ENCODE measurements at places on chromosomes 6 and 20.
A peak's percentile ranks its signal among the peaks of the same experiment; 100 is the strongest.

DNA sequence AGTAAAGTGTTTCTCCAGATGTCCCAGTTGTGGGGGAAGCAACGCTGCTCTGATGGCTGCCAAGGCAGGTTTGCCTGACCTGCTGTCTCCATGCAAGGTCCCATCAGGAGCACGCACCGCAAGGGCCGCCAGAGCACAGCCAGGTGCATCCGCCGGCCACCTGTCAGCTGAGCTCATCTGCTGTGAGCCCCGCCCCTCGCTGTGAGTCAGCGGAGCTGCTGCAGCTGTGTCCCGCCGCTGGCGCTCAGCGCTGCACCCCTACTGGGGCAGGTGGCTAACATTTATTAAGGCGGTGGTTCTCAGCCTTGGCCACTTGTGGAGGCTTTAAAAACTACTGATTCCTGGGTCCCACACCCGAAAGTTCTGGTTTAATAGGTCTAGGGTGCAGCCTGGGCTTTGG, 225.7 kb downstream of the UST start:
- peak; percentile 20 for DNase-seq

DNA sequence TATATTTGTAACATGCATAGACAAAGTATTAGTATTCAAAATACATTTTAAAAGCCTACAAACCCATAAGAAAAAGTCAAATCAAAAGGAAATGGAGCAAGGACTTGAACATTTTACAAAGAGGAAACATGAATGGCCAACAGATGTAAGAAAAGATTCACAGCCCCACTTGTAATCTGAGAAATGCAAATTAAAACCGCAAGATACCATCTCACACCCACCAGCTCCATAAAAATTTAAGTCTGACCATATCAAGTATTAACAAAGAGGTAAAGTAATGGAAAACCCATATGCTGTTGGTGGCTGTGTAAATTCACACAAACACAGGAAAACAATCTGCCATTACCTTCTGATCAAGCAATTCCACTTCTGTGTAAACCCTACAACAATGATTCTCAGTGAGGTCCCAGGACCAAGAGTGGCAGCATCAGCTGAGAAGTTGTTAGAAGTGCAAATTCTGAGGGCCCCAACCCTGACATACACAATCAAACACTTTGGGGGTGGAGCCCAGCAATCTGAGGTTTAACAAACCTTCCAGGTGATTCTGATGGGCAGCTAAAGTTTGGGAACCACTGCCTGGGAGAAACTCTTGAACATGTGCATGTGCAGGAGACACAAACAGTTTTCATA, 30.9 kb downstream of the BCL2L1 start:
- no peak for DNase-seq

DNA sequence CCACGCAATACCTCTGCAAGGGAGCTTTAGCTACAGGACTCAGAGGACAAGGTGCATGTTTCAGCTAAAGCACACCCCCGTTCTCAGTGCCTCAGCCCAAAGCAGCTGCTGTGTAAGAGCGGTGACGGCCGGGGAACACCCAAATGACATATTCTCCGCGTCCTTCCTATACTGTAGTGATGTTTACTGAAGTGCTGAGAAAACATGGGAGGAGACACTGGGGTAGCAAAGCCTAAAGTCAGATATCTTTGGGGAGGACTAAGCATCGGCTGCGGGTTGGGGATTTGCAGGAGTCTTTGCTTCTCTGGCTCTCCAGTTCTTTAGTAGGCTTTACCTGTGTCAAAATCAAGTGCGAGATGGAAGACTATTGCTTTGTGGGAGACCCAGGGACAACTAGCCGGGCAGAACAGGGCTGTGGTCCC, 1.7 kb downstream of the SLC22A23 start:
- DNase-seq: peak; percentile 41

GRCh38 chr6:37258405-37259105, 611 bp upstream of the TMEM217 start:
- DNase-seq: no peak

DNA sequence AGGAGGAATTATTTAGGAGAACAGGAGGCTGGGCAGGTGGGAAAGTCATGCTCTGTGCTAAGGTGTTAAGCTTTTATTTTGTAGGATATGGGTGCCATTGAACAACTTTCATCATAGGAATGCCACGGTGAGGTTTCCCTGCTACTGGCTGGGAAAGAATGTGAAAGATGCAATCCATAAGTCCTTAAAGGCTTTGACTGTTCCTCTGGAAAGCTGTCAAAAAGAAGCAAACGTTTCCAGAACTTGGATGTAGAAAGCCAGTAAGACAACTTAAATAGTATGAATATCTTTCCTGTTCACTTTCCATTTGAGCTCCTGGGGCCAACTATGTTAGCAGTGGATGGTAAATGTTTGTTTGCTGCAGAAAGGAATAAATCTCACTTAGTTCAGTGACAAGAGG, 574.4 kb downstream of the RNF144B start:
- DNase-seq: peak; percentile 23

DNA sequence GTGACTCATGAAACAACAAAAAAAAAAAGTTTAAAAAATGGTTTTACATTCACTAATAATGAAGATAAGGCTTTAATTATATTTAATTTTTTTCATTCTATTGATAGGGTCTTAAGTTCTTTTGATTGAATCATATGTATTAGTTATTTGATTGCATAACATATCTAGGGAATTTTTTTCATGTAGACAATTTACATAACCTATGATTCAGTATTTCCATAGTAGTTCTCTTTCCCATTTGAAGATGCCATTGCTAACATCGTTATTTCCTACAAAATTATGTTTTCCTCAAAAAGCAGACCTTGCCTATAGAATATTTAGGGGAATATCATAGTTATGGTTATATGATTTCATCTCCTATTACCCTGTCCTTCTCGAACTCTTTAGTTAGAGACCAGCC, 463.4 kb downstream of the TFAP2B start:
- no peak for DNase-seq

- peak; percentile 49 for DNase-seq
These were observed 945 bp downstream of the TENT5A start for GRCh38 chr6:81751388-81752083.

- DNase-seq: no peak
These were observed 159.1 kb downstream of the PKHD1 start for GRCh38 chr6:51928320-51928719.

- no peak for DNase-seq
These were observed 2.5 kb downstream of the CHD6 start for GRCh38 chr20:41615676-41616075.

DNA sequence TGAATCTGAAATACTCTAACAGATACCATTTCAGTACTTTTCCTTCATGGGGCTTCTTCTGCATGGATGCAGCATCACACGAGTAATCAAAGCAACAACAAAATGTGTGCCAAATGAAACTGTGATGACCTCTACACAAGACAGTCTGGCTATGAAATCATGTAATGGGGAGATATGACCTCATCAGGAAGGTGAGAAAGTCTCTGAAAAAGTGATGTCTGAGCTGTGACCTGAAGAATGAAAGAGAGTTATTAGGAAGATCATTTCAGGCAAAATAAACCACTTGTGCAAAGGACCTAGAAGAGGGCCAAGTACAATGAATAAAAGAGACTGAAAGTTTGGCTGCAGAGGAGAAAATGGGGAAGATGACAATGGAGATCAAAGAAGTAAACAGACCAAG, 182.8 kb downstream of the PTPRK start:
- no peak for DNase-seq

Measured in T47D (cell line).